ENCODE measurements at places on chromosomes 7 and 10.

DNA sequence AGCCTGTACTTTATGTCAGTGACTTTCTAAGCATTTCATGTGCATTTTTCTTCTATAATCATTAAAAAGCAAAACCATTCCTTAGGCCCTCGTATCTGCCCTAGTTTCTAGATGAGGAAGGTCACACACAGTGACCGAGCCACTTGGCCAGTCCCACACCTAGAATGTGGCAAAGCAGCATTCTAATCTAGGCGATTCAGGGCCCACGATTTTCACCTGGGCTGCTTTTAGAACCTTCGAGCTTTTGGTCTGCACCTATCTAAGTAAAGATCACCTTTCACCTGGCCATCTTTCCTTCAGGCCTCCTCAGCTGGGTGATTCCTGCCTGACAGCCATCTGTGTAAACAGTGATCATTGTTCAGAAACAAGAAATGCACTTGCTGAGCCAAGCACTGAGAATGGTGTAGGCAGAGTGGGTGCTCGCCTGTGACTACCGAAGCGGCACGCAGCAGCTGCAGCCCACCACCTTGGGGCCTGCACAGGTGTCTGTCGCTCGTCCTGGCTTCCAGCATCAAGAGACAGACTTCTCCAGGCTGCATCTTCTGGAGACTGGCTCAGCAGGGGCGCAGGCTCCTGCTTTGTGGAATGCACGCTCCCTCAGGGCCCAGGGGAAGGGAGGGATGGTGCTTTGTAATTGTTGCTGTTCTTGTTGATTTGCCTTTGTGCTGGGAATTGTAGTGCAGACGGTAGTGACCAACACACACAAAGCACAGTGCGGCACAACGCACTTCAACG is 149.0 kb upstream of the INSYN2A start:
- no peak for DNase-seq

GRCh38 chr7:107032720-107033438 is 11.6 kb upstream of the PRKAR2B start:
- no peak for DNase-seq

- DNase-seq, result no peak
Observed at GRCh38 chr7:63067897-63068585, 930.6 kb upstream of the ZNF722 start.

- no peak for DNase-seq
Observed at GRCh38 chr7:98628418-98628817, 11.3 kb downstream of the NPTX2 start.

DNA sequence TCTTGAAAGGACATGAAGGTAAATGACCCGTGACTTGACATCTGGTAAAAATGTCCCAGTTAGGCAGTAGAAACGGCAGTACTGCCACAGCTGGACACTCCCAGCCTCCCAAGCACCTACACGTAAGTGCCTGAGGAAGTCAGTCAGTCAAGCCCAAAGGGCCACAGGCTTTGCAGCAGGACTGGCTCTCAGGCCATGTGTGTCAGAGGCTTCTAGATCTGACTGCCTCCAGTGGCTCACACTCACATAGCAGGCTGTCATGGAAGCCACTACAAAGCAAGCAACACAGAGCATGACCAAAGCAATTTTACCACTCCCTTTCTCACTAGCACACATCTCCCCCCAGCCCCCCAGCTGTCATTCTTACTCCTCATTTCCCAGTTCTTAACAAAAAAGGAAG is 17.8 kb upstream of the CCNJ start:
- DNase-seq, result peak; percentile 39

GRCh38 chr7:50962962-50963374 is 180.3 kb upstream of the GRB10 start:
- peak; percentile 41 for DNase-seq

DNA sequence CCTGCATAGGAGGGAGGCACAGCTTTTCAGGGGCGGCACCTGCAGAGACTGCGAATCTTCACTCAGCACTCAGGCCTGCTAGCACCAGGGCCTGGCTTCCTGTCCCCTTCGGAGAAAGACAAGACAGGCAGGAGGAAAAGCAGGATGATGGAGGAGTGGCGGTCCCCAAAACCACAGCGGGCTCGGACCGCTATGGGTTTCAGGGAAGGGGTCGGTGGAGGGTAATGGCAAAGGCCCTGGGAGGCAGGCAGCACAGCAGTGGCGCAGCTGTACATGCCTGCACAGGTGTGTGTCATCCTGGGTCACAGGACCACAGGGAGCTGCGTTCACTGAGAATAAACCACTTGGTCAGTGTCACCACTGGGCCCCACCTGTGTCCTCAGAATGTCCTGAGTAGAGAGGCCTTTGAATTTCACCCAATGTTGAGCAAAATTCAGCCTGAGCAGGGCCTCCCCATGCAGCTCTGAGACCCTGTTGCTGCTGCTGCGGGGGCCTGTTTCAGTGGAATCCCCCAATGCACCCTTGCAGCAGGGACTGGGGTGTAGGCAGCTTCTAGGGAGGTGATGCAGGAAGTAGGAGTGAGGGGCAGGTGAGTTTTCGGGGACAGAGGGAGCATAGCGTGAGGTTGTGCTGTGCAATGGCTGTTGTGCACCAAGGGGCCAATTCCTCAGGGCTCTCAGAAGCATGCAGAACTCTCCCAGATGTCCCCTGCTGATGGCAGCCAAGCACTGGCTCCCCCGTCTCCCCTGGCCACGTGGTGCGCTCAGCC is 90.6 kb upstream of the PPP2R2D start:
- DNase-seq, result no peak

- no peak for DNase-seq
Observed at GRCh38 chr10:86260564-86260963, 106.0 kb downstream of the GRID1 start.

- DNase-seq, result peak; percentile 48
Observed at GRCh38 chr10:16943295-16944285, 126.4 kb upstream of the RSU1 start.

- no peak for DNase-seq
Observed at GRCh38 chr7:101534873-101535272, 94.2 kb downstream of the MYL10 start.

DNA sequence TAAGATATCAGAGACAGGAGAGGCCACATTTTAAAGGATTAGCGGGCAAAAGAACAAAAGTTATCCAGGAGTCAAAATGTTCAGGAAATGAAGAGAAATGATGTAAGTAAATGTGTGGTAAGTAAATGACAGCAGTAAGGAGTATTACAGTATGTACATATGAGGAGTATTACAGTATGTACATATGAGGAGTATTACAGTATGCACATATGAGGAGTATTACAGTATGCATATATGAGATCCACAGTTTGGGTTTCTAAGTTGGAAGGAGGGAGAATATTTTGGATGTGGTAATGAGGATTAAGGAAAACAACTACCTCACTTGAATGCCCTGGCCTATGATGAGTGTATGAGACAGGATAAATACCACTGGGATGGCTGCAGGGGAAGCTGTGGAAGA is 192.4 kb upstream of the DGKB start:
- DNase-seq, result no peak

- DNase-seq, result peak; percentile 86
Observed at GRCh38 chr10:62732841-62733653, 71.5 kb upstream of the ADO start.

DNA sequence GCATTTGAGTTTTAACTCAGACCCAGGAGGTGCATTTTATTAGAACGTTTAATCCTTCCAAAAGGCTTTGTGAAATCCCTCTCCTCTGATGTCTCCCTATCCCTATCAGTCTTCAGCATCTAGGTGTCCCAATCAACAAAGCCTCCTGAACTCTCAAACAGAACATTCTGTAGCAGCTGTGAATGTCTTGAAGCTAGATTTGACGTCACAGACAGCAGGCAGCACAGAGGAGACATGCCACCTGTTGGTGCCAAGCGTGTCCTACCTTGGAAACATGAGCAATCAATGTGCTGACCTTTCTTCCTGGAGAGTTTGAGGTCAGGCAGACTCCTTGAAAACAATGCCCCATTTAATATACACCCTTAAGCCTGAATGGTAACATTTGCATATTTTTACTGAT is 125.5 kb downstream of the RNLS start:
- DNase-seq, result no peak

- peak; percentile 58 for DNase-seq
Observed at GRCh38 chr10:133260895-133261725, 15.6 kb downstream of the ADAM8 start.

DNA sequence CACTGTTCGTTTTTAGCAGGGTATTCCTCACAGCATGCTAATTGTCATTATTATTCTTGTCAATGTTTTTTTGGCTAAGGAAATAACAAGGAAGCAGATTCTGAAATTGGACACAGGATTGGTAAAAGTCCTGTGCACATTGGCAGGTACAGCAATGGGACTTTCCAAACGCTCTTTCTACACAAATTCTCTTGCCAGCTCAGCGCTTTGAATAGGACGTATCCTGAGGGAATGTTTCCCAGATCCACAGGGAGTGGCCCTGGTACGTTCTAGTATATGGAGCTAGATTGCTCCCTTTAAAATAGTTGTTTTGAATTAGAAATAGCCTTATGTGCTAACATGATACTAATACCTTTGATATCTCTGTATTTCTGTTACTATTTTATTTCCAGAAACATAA is 82.8 kb upstream of the GRB10 start:
- DNase-seq, result no peak

- DNase-seq, result peak; percentile 60
Observed at GRCh38 chr7:12281038-12281437, 69.9 kb downstream of the TMEM106B start.

GRCh38 chr7:2564970-2565540 is 6.3 kb downstream of the IQCE start:
- DNase-seq, result no peak

- no peak for DNase-seq
Observed at GRCh38 chr7:128665057-128665456, 7.0 kb upstream of the GARIN1A start.

DNA sequence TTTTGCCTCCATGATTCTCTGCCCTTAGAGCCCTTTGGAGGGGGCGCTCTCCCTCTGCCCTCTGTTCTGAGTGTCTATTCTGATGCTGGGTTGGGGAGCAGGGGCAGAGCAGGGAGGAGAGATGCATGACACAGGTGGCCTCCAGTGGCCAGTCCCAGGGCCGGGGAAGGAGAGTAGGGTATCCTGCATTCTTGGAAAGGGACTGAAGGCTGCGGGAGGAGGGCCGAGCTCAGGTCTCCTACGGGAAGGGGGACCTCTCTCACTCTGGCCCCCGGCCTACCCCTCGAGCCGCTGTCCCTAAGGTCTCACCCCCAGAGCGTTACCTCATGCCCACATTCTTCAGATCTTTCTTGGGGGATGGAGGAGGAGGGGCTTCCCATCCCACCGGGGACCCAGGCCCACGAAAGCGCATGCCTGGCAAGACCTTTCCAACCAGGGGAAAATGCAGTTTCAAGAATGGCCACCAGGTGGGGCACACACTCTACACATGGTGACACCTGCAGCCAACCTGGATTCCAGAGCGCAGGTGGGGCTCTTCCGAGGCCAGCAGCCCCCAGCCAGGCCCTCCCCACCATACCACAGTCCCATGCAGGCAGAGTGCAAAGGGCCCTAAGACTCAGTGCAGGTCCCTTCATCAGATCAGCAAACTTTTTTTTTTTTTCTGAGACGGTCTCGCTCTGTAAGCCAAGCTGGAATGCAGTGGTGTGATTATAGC is 86.4 kb downstream of the MYL10 start:
- DNase-seq, result peak; percentile 55

GRCh38 chr7:116329686-116330503 is 119.6 kb downstream of the TES start:
- DNase-seq, result no peak

GRCh38 chr7:31938650-31939049 is 131.6 kb downstream of the PDE1C start:
- DNase-seq, result peak; percentile 90

GRCh38 chr7:30396389-30396788 is 82.2 kb downstream of the NOD1 start:
- DNase-seq, result peak; percentile 9

DNA sequence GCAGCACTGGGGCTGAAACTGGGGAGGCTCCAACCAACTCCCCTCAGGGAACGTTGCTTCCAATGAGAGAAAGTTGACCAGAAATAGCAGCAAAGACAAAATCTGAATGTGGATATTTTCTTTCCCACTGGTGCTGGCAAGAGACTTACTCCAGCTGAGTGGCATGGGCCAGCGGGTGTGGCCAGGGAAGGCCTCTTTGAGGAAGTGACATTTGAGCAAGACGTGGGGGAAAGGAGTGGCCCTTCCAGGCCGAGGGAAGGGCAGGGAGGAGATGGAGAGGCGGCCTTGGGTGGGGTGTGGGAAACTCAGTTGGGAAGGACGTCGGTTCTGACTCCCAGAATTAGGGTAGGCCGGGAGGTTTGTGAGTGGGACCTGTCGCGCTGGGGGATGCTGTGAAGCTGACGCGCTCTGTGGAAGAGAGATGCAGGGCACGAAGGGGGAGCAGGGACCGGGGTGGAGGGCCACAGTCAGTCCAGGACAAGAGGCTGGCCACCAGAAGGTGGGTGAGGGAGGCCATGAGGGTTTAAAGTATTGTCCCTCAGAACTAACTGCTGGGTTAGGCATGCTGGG is 96.7 kb upstream of the IKZF1 start:
- no peak for DNase-seq

GRCh38 chr7:103685646-103686045 is 239.6 kb upstream of the SLC26A5 start:
- no peak for DNase-seq

- no peak for DNase-seq
Observed at GRCh38 chr10:113399065-113399464, 153.8 kb upstream of the HABP2 start.

DNA sequence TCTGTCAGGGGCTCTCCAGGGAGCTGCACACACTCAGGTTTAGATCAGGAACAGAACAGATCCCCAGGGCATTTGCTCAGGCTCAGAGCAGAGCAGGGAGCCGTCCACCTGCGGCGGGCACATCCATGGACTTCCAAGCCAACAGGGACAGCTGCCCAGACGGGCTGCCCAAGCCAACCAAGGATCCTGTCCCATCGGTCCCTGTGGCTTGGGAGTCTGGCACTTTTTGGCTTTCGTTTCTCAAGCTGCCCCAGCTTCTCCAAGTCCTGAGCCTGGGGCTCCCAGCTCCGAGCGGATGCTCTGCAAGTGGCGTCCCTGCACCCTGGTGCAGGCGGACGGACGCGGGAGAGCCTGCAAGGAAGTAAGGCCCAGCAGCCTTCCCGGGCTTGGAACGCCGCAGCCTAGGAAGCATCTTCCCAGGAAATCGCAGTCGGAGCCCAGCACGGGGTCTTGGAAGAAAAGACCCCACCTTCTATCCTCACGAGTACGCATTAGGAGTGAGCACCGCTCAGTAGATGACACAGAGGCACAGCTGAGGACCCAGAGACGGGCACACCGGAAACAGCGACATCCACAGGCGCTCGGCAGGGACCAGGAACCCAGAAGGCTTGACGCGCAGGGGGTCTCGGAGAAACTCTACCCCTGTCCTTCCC is 6.0 kb downstream of the GPR146 start:
- no peak for DNase-seq

- DNase-seq, result peak; percentile 68
Observed at GRCh38 chr7:140475747-140476333, 3.5 kb downstream of the MKRN1 start.

- peak; percentile 81 for DNase-seq
Observed at GRCh38 chr7:130290745-130291144, 2.2 kb upstream of the CPA4 start.

DNA sequence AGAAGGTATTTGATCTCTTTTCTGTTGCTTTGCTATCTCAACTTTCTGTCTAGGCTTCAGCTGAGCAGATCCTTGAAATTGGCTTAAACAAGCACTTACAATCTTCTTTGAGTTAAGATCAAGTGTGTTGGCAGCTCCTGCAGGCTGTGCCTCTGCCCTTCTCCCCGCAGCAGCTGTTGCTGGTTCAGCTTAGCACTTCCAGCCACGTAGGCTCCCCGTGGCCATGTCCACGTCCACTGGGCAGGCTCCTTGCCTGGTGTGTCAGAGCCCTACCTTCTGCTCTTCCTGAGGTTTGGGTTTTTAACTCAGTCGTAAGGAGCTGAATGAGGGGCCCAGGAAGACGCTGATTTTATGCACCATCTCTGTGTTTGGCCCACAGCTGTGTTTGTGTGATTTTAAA is 47.2 kb downstream of the CAMK1D start:
- DNase-seq, result no peak
